ENCODE measurements at places on chromosomes 6 and 20.

DNA sequence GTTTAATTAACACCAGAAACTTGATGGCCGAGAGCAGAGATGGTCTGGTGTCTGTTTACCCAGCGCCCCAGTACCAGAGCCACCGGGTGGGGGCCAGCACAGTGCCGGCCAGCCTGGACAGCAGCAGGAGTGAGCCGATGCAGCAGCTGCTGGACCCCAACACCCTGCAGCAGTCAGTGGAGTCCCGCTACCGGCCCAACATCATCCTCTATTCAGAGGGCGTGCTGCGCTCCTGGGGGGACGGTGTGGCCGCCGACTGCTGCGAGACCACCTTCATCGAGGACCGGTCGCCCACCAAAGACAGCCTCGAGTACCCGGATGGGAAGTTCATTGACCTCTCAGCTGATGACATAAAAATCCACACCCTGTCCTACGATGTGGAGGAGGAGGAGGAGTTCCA, 73.7 kb downstream of the SYNDIG1 start:
- no peak for DNase-seq

DNA sequence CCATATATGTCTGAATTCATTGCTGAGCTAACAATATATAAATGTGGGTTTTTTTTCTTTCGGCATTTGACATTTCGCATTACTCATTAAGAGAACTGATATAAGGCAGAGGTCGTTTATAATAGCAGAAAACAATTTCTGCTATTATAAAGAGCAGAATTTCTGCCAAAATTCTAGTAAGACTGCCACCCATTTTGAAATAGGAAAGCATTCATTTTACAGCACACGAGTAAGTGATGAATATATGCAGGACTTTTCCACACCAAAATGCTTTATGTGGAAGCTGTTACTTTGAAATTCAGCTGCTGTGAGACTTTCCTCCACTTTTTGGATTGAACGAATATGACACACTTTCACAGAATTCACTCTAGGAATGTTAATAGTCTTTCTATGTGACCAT, 610.9 kb upstream of the MAN1A1 start:
- no peak for DNase-seq

GRCh38 chr6:141244366-141244765, 888.4 kb upstream of the GJE1 start:
- no peak for DNase-seq

DNA sequence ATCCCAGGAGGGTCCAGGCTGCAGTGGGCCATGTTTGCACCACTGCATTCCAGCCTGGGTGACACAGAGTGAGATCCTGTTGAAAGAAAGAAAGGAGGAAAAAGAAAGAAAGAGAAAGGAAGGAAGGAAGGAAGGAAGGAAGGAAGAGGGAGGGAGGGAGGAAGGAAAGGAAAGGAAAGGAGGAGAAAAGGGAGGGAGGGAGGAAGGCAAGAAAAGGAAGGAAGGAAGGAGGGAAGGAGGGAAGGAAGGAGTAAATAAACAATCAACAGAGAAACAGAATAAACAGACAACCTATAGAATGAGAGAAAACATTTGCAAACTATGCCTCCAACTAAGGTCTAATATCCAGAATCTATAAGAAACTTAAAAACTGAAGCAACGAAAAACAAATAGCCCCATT, 11.6 kb upstream of the PHACTR1 start:
- no peak for DNase-seq

Data from activated CD4-positive, alpha-beta memory T cell treated with anti-CD3 and anti-CD28 coated beads, Interleukin-2, amount 10 ng/mL, durations not matched to agents 7 days and 5 days (primary cell).